ENCODE measurements at places on chromosomes 2 and 18. TPM values are rescaled to one million over a fixed set of nuclear protein-coding genes. Genes with fewer than 3 reads are reported as not detected.

GRCh38 chr18:74284980-74285355 lies 6.8 kb downstream of the CYB5A start:
- DNase-seq = no peak

DNA sequence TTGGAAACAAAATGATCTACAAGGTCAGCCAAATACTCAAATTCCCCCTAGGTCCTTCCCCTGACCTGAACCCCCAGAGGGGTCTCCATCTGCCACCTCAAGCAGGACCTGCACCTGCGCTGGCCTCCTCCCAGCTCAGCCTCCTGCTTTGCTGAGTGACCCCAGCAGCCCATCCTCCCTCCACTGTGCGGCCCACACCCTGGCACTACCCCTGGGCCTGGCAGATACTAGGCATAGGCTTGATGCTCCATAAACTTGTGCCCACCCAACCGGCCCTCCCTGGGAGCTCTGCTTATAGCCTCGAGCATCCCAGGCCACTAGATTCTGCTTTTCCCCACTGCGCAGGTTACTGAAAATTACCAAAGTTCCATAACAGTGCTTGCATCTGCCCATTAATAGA lies 156.2 kb downstream of the HDAC4 start:
- no peak for DNase-seq

Gene ABCA12
- total RNA-seq = under 0.01 TPM

DNA sequence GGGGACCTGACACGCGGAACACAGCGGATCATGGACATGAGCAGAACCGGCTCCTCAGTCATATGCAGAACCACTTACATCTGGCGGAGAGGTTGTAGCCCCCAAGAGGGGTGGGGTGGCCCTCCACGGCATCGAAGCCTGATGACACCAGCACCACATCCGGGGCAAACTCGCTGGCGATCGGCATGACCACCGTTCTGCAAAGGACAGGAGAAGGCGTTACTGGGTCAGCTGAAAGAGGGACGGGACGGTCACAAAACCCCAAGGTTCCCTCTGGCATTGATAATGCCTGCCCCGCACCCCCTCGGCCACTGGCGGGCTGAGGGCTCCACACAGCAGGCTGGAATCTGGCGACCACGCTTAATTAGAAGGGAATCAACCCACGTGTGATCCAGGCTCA lies 220.5 kb downstream of the TWIST2 start:
- DNase-seq = no peak

GRCh38 chr18:38545071-38545470 lies 979.5 kb upstream of the CELF4 start:
- no peak for DNase-seq

Gene CNTNAP5
- not detected for total RNA-seq

Gene GLI2
- 3.8 TPM for total RNA-seq

Gene CRYGB
- not detected for total RNA-seq

Gene AQP12A
- not detected for total RNA-seq

Gene RAX
- total RNA-seq = not detected

- DNase-seq = no peak
These were observed 106.2 kb upstream of the ZFP36L2 start for GRCh38 chr2:43332653-43333052.

Gene MPP4
- total RNA-seq = 2.1 TPM

- peak; percentile 83 for DNase-seq
These were observed 139.1 kb downstream of the IRS1 start for GRCh38 chr2:226660526-226660925.

GRCh38 chr2:44398243-44398897 lies 36.6 kb downstream of the CAMKMT start:
- no peak for DNase-seq

DNA sequence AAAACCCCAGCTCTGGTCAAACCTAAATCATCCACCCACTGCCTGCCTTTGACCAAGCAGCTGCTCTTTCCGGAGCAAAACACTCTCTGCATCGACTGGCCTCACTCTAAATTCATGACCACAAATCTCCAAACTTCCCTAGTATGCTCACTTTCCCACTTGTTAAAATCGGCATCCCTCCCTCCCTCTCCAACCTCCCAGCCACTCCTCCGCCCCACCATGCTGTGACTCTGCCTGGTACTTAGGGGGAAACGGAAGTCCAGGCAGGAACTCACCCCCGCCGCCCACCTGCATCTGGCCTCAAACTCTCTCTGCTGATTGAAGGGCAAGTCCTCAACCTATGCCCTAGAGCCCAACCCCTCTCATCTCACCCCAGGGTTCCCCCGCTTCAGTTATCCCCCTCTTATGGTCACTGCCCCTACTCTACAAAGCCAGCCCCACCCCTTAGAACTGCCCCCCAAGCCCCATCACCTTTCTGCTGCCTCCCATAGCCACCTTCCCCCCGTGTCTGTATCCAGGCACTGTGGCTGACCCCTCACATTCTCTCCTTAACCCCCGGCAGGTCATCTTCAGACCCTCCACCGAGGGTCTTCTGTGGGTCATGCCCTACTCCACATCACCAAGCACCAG lies 3.8 kb upstream of the ADRA2B start:
- DNase-seq = peak; percentile 91

DNA sequence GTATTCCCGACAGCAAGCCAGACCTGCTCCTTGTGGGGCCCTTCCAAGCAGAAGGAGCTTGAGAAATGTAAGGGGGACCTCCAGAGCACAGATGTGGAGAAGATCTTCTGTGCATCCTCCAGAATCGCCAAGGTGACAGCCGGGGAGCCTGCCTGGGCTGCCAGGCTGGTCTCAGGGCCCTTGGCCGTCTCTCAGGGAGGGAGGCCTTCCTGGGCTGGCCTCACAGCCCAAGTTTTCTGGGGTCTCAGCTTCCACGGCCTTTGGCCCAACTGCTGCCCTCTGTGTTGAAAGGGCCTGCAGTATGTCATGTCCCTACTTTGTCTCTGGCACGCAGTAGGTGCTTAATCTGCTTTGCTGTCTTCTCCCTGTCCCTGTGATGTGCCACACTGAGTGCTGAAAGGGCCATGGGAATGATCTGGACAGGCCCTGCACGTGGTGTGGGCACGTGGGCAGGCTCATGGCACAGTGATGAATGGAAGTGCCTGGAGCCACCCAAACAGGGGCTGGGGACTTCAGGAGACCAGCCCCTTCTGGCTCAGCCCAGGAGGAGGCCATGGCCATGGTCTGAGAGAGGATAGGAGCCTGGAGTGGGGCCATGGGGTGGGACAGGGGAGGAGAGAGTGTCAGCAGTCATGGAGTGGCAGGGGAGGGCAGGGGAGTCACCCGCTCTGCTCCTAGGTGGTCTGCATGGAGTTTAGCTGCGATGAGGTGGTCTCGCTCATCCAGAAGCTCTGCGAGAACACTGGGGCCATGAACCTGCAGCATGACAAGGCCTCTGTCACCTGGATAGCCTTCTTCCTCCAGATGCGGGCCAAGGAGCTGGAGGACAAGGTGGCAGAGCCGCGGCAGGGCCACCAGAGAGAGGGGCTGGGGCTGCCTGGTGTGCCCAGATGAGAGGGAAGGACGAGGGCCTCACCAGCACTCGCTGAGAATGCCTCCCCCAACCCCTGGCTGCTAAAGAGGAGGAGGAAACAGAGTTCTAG lies 35.4 kb downstream of the HJURP start:
- peak; percentile 65 for DNase-seq

- no peak for DNase-seq
These were observed 603.7 kb upstream of the ZEB2 start for GRCh38 chr2:145123606-145124005.

DNA sequence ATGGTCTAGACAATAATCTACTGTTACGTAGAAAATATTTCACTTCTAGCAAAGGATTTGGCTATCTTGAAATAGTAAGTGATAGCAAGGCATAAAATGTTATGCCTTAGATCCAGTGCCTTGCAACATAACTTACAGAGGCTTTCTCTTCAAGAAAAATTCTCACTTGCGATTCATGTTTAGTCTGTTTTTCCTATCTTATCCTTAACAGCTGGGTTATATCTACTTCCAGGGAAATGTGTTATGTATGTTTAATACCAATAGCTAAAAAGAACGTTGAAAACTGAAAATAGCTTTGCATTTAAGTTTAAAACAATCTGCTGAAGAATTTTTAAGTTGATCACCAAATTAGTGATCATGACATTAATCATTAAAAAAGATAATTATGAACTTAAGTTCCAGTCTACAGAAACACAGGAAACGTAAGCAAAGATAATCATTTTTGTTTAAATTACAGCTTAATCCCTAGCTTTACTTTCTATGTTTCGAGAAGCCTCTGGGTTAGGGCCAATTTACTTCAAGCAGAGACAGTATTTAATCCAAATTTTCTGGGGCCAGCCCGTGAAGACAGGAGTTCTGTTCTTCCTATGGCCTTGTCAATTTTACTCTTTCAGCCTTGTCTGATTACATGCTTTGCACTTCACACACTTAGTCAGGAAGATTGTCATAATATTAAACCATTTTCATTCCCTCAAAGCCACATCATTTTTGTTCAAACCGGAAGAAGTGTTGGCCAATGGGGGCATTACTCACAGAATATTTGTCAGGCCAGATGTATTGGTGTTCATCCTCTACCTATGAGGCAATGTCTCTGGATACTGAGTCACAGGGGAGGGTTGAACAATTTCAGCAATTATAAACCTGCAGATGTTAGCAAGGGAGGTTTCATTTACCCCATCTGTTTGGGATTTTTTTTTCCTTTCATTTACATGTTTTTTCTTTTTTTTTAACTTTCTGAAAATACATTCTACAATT lies 1132.9 kb upstream of the ZEB2 start:
- no peak for DNase-seq

Gene TRIP12
- 249 TPM for total RNA-seq

GRCh38 chr18:45774065-45774521 lies 50.1 kb downstream of the SLC14A1 start:
- DNase-seq = no peak

GRCh38 chr18:48000701-48001100 lies 70.2 kb upstream of the SMAD2 start:
- no peak for DNase-seq
